ENCODE measurements at places on chromosomes 11 and 22. TPM values are rescaled to one million over a fixed set of nuclear protein-coding genes. Genes with fewer than 3 reads are reported as not detected.

The SLC22A12 gene
- total RNA-seq, result not detected

The DEPDC7 gene
- 13.3 TPM for total RNA-seq

DNA sequence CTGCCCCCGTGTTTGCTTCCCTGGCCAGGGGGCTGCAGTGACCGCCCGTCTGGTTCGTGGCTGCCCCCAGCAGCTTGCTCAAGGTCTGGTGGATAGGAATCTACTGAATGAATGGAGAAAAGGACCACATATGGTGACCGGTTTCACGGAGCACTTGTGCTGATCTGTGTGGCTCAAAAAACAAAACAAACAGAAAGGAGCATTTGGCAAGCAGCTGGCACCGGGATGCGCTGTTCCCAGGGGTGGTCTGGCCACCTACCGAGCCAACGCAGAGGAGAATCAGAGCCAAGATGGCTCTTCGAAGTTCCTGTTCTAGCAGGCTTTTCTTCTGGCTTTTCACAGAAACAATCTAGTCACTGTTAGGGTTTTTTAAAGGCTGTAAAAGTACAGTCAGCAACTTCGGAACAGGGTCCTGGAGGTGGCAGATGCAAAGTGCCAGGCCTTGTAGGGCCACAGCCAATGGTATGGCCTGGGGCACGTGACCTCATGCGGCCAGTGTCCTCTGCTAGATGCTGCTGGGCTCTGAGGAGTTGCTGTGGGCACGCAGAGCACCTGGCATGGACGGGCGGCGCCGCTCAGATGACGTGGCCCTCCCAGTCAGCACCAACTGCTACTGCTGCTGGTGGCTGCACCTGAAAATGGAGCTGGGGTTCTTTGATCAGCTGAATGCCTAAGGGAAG lies 27.3 kb upstream of the PACSIN2 start:
- DNase-seq, result peak; percentile 55

DNA sequence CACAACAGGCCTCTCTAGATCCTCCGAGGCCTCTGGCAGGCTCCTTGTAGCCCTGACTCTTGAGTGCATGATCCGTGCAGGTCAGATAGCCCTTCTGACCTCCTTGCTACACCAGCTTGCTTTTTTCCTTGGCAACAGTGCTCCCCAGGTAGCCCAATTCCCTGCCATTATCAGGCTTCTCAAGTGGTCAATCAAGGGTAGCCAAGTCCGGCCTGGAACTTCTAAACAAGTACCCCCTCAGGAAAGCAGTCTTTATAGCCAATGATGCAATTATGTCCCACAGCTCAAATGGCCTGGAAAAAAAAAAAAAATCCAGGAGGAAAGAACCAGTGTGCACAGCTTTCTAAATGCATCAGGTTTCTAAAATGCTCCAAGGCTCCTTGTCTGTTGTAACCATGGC lies 59.8 kb downstream of the TENM4 start:
- no peak for DNase-seq

GRCh38 chr11:70618431-70619101 lies 220.2 kb downstream of the CTTN start:
- peak; percentile 43 for DNase-seq

DNA sequence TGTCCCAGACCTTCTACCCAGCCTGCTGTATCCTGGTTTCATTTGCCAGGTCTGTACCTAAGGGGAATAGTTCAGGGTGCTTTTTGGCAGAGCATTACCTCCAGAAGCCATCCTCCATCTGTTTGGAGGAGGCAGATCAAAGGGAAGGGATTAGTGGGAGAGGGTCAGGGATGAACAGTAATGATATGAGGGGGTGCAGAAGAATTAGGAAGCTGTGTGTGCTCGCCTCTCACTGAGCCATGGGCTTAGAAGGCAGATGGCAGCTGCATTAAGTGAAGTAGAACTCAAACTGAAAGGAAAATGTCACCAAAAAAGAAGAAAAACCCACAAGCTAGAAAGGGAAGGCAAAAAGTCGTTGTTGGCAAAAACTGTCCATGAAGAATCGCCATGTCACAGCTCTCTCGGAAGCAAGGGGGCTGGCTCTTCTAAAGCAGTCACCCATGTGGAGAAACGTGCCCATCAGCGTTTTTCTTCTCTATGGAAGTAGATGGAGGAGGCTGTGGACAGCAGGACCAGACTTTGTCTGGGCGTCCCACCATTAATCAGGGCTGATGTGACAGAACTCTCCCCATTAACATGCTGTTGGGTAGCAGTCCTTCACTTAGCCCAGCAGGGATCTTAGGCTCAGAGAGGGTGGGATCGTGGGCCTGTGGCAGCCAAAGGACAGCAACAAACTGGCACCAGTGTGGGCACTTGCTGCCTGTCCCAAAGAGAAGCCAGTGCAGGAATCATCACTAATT lies 46.8 kb downstream of the CEP164 start:
- DNase-seq, result no peak

- DNase-seq, result no peak
Measured at GRCh38 chr11:6323291-6323905, 3.1 kb upstream of the CAVIN3 start.

The CREBZF gene
- total RNA-seq, result 49.2 TPM

DNA sequence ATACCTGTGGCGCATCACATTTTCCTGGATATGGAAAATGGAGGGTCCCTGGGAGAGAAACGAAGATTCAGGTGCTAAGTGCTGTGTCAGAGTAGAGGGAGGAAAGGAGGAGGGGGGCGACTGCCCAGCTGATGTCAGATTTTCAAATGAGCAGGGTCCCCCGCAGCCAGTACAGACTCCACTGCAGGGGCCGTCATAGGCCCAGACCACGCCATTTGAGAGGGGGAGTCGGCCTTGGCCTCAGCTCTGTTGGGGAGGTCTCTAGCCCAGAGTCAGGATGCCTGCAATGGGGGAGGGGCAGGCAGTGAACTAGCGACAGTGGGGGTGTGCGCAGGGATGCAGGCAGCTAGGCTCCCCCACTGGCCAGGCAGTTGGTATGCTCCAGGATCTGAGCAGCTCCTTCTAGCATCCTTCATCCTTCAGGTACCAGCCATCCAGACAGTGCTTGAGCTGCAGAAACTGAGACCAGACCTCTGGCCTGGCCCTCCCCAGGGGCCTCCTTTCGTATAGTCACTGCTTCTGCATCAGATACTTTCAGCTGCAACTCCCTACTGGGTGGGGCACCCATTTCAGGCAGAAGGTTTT lies at the start of the genes BSCL2 and GNG3:
BSCL2 (minus strand) TSS at position 148 of the 585 bp plus-strand sequence. CDS start 229 bp downstream, outside the sequence.
GNG3 (plus strand) TSS at position 400 of the 585 bp plus-strand sequence. CDS start 620 bp downstream, outside the sequence.
- DNase-seq, result no peak

DNA sequence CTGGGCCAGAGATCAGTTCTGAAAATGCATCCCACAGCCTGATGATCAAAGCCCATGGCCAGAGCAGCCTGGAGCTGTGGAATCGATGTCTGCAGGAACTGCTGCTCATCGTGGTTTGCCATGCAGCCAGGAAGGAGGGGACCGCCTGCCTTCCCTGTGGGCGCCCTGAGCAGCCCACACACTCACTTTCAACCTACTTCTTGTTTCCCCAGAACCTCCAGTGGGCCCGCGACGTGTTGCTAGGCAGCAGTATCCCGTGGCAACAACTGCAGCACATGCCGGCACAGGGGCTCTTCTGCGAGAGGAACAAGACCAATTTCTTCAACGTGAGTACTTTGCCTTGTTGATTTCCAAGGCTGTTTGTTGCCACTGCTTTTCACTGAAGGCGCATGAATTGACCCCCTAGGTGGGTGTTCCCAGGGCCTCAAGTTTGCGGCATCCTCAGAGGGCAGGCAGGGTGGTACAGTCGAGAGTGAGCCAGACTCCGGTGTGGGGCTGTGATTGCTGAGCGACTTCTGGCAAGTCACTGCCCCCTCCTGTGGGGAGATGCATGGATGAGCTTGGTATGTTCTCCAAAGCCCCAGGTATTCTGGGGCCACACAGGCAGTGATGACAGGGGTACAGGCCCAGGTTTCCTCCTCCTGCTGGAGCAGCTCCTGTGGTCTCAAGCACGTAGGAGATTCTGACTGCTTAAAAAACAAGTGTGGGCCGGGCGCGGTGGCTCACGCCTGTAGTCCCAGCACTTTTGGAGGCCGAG lies 47.0 kb upstream of the SUSD2 start:
- DNase-seq, result peak; percentile 30

DNA sequence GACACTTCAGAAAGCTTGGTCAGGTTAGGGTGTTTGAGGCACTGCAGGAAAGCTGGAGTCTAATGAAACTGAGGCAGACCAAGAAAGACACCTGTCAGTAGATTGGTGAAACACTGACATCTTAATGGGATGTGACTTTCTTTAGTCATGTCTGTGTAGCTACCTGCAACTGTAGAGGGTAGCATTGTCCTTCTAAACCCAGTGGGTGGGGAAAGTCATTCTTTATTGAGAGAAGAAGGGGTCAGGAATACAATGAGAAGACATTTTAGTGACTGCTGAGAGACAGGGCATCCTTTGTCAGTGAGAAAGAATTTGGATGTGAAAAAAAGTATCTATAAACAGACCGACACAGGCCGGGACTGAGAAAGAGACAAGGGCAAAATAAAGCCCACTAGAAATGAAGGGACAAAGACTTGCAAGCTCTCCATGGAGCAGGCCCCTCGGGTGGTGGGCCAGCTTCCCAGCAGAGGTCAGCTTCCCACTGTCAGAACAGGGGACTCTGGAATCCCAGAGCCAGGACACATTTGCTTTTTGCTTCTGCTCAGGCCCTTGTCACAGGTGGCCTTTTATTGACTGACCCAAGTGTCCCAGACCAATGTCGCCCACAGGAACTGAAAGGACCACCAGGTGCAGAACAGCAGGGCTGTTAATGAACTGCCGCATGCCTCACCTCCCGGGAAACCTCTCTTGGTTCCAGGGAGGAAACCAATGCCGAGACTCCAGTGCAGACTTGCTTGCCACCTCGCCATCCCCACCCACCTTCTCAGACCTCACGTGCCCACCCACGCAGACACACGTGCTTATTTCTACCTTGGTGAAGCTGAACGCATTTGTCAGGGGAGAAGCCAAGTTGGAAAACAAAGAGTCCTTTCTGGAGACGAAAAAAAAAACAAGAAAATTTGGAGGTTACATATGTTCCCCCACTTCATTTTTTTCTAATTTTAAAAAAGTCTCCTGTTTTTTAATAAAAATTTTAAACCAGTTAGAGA lies 212.8 kb downstream of the TENM4 start:
- no peak for DNase-seq

- no peak for DNase-seq
Measured at GRCh38 chr22:48650323-48651035, 1177.2 kb downstream of the BRD1 start.

The POU2F3 gene
- total RNA-seq, result not detected

The ART1 gene
- not detected for total RNA-seq

The RFPL1 gene
- not detected for total RNA-seq

DNA sequence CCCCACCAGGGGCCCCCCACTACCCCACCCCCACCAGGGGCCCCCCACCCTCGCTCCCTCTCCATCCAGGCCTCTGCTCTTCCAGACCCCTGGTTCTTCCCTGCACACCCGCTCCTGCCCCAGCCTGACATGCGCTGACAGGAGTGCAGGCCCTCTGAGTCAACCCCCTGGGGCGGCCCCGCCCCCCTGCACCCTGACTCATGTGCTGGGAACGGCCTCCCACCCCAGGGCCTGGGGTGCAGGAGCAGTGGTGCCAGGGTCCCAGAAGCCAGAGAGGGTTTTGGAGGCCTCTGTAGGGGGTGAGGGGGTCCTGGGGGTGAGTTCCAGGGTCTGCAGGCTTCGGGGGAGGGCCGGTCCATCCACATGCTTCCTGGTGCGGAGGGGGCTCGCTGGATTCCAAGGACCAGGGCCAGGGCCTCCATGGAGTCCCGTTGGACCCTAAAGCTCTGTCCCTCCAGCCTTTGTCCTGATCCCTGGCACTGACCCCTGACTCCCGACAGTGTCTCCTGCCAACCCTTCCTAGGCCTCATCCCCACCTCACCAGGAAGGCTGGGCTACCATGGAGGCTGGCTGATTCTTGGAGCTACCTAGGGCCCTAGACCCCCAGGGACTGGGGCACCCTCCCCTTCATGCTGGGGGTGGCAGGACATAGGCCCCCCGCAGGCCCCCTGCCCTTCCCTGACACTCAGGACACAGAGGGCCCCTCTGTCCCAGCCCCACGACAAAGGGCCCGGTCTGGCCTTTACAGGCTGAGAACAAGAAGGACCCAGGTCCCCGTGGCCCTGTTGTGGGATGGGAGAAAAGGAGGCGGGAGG lies 583 bp upstream of the PKP3 start:
- DNase-seq, result peak; percentile 100

The TMEM223 gene
- total RNA-seq, result 11.5 TPM

DNA sequence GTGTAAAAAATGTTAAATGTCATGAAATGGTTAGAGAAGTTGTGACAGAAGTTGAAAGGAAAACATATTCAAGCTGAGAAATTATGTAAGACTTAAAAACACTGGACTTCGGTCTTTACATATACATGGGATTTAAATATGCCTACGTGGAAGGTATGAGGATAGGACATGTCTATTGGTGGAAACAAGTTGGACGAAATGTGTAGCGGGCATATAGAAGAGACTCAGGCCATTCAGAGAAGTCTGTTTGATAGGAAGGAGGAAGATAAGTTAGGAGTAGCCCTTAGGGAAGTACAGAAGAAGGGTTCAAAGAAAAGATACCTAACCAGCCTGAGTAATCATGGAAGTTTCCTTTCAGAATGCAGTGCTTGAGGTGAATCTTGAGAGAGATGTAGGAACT lies 14.7 kb downstream of the CADM1 start:
- DNase-seq, result no peak

Data from osteoblast (primary cell).